Stimulated activated CD4-positive, alpha-beta T cell treated with anti-CD3 and anti-CD28 coated beads, TNF-alpha, amount 100 ng/mL, for 24 hours (primary cell): ENCODE measurements at places on chromosomes 5 and 9.

GRCh38 chr5:163489745-163490075 lies 15.7 kb upstream of the MAT2B start:
- DNase-seq: no peak

DNA sequence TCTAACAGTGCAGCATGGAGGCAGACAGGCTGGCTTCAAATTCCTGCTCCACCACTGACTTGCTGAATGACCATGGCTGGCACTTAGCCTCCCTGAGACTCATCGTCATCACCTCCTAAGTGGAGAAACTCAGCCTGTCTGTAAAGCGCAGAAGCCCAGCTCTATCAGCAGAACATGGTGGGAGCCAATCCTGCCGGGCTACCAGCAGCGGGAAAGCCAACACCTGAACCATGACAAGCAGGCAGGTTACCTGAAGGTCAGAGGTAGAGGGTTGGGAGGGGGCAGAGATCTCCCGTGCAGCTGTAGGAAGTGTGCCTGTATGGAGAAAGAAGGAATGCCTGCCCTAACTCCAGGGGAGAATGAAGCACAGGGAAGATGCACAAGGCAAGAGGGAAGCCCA lies 72.6 kb upstream of the LRRTM2 start:
- DNase-seq: no peak

DNA sequence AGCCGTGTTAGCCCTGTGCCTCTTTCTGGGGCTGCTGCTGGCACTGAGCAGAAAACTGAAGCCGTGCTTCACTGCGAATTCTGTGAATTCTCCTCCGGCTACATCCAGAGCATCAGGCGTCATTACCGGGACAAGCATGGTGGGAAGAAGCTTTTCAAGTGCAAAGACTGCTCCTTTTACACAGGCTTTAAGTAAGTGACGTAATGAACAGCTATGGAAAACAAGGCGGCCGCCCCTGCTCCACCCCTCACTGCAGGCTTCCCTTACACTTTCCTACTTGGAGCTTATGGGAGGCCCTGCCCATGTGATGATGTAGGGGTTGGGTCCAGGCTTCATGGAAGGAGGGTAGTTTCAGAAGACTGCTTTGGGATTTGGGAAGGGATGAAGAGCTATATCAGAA lies 109.1 kb downstream of the ZNF462 start:
- DNase-seq: no peak

DNA sequence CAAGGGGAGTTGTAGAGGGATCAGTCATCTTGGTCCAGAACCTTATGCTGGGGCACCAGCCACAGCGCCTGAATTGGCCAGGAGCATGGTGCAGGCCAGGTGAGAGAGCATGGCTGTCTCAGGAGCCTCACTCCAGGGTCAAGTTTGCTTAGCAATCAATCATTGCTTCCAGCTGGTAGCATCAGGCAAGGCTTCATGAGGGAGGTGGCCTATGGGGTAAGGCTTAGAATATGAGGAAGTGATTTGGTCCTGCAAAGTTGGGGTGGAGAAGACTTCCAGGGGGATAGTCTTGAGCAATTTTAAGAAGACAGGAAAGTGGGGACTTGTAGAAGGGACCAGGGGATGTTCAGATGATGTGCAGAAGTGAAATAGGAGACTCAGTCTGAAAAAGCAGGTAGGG lies 53.9 kb upstream of the PITX1 start:
- DNase-seq: no peak

DNA sequence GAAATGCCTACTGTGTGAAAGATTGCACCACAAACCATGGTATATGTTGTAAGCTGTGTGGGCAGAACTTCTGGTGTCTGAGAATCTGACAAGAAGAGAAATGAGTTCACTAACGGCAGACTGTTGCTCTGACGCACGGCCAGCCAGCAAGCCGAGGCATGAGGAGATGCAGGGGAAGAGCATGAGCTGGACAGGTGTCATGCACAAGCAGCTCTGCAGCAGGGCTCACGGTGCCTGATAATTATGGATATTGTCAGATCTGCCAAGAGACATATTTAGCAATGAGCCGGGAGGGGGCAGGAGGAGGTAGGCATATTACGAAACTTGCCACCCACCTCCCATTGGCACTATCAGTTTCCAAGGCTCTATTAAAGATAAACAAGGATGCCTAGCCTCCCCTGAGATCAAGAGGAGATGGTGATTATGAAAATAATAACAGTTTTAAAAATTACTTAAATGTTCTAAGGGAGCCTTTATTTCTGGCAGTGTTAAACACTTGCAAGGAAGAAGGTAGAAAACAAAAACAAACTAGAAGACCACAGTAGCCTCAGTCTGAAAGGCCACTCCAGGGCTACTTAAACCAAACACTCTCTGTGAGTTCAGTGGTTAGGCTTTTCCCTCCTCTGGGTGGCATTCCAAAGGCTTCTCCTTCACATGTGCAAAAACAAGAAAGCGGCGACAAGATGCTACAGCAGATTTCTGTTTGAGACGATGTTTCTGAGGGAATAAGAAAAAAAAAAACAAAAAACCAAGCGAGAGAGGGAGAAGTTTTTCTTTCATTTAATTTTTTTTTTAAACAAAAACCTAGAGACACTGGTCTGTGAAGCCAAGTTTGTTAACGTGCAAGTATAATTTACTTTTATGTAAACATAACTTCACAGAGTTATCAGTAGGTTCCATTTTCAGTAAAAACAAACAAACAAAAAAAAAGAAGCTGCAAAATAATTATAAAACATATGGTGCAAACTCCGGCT lies 339.5 kb downstream of the BNC2 start:
- DNase-seq: no peak

- no peak for DNase-seq
Measured at GRCh38 chr5:10555277-10555684, 8.6 kb upstream of the ANKRD33B start.

- no peak for DNase-seq
Measured at GRCh38 chr9:68919661-68920060, 94.3 kb downstream of the PRKACG start.

DNA sequence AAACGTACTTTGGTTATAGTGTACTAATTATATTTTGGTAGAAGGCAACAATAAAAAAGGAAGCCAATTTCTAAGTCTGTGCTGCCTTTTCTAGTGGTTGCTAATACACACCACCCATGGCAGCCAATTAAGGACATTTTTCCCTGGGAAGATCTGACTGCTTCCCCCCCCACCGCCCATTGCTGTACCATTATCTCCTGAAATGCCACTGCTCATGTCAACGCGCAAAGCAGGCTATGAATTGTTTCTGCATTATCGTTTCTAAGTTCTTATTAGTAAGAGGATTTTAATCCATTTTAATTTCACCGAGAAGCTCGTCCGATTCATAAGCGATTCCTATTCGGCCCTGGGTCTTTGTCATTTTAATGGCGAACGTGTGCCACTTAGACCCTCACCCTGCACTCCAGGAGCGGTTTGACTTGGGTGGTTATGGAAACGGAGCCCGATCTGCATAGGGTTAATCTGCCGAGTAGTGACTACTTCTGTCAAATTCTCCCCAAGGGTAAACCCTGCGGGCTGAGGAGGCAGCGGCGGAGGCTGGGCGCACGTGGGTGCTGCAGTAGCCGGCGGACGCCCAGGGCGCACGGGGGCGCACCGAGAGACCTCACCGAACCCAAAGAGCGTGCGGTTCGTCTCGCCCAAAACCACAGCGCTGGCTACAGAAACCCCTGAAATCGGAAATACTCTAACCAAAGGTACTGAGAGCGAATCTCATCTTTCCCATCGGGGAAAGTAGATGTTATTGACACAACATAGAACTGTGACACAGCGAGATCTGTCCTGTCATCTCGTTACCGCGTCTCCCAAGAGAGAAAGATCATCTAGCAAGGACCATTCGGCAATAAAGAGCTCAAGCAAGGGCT lies 55.8 kb upstream of the SHC3 start:
- peak; percentile 11 for DNase-seq

DNA sequence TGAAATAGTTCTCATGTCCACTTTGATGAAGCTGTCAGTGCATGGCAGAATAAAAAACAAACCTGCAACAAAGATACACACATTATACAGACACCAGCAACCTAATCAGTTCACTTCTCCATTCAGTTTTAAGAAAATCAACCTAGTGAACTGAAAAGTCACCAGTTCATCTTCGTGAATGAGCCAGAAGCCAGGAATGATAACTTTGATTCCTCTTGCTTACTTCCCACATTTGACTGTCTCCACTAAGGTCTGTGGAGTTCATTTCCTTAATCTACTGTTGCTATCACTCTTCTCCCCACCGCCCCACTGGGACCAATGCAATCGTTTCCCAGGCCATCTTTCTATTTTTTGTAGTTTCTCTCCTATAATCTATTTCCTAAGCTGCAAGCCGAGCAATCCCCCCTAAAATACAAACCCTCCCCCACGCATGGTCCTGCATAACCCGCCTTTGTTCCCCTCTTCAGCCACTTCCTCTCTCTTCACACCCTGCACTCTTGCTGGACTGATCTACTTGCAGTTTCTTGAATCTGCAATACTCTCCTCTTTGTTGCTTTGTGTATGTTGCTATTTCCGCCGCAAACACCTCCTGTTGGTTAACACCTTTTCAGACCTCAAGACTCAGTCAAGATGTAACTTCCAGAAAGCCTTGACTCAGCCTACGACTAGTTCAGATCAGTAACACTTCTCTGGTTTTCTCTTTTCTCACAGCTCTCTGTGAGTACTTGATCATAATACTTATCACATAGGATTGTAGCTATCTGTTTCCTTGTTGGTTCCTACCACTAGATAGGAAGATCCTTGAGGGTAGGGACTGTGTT lies 16.6 kb downstream of the STOM start:
- peak; percentile 23 for DNase-seq

- no peak for DNase-seq
Measured at GRCh38 chr5:122561209-122561608, 213.7 kb upstream of the SNX2 start.

- no peak for DNase-seq
Measured at GRCh38 chr5:176497852-176498251, 39.4 kb downstream of the RNF44 start.

DNA sequence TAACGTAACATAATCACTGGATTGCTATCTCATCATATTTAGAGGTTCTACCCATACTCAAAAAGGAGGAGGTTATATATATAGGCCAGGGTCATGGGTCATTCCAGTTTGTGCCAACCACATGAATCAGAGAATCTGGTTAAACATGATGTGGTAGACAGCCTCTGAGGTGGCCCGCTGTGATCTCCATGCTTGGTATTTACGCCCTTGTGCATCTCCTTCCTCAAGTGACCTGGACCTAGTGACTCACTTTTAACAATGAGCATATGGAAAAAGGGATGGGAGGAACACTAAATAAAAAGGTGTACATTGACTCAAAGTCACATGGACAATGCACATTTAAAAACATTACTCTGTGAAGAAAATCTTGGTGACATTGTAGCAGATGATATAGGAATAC lies 77.7 kb upstream of the CTNND2 start:
- DNase-seq: no peak

- no peak for DNase-seq
Measured at GRCh38 chr5:3269395-3270169, 326.1 kb upstream of the IRX1 start.
